Activated CD4-positive, alpha-beta T cell treated with anti-CD3 and anti-CD28 coated beads for 24 hours (primary cell): ENCODE measurements at places on chromosomes 7 and 10.

DNA sequence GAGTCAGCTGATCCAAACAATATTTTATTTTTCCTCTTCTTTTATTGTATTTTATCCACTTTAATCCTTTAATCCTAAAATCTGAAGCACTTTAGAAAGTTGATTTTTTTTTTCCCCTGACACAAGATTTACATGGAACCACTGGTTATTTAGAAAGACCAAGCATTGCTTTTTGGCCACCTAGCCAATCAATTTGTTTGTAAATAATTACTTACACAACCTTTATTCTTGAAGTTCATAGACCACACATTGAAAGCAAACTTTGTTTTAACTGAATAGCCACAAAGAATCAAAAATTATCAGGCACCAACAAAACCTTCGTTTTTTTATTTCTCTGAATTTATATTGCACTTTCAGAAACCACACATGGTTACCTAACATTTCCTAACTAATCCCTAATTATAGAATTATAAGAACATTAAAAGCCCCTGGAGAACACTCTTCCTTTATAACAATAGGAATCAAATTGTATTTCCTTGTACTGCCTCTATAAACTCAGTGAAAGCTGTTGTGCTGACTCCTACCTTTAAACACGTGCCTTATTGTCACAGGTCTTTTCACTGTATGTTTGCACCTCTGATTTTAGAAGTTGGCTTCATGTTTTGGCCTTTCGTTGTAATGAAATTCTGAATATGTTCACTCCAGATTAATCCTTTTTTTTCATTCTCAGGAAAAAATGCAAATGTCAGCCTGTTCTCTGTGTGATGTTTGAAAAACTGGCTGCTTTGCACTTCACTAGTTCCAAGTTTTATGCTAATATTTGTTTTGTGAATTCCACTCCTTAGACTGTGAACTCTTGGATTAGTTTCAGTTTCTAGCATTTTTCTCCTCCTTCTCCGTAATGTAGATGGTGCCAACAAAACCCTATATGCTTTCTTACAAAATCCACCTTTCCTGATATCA is 1511.9 kb downstream of the REEP3 start:
- no peak for DNase-seq

- DNase-seq: no peak
These were observed 84.3 kb upstream of the SKAP2 start for GRCh38 chr7:26948617-26949118.

DNA sequence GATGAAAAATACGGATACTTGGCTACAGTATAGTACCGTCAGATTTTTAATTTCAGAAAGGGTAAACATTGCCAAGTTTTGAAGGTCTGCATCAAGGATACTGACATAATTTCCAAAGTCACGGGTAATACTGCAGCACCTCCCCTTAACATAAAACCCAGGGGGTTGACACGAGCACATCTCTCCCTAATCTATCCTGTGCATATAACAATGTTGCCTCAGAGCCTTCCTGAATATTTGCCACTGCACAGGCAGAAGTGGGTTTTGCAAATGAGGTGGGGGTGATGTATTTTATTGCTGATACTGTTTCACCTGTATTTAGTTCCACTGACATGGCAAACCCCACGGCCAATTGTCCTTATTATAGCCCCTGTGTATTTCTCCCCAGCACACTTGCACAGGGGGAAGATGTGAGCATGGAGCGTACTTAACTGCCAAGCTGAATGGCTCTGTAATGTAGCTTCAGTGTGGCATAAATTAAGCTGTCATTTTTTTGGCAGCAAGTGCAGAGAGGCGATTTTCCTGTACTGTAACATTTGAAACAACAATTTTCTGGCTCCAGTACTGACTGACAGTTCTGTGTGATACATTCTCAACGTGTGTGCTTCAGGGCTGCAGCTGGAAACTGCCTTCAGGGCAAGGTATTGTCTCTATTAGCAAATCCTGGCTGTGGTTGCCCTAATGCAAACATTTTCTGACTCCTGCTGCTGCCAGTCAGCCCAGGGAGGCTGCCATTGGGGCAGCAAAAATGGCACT is 299.6 kb upstream of the SP4 start:
- DNase-seq: no peak

DNA sequence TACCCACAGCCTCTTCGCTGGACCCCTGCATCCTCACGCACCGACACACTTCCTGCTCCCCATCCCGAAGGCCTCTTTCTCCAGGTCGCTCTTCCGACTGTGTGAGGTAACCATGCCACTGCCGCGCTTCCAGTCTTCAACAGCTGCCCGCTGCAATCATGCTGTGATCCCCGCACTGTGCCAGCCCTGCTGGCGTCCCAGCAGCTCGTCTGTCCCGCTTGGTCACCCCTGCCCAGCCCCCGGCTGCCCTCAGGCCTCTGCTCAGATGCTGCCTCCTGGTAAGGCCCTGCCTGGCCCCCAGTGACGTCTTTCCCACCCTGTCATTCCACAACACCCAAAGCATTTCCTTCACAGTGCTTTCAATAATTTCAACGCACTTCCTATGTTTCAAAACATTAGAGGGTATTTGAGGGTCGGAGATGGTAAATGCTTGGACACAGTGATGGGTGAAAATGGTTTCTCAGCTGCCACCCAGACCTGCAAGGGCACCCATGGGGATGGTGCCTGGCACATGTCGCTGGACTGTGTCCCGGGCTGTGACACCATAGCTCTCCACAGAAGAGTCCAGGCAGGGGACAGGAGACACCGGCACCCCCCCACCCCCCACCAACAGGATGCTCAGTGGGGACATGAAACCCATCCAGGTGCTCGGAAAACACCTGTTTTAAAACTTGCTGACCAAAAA is 125.2 kb downstream of the MAD1L1 start:
- no peak for DNase-seq

DNA sequence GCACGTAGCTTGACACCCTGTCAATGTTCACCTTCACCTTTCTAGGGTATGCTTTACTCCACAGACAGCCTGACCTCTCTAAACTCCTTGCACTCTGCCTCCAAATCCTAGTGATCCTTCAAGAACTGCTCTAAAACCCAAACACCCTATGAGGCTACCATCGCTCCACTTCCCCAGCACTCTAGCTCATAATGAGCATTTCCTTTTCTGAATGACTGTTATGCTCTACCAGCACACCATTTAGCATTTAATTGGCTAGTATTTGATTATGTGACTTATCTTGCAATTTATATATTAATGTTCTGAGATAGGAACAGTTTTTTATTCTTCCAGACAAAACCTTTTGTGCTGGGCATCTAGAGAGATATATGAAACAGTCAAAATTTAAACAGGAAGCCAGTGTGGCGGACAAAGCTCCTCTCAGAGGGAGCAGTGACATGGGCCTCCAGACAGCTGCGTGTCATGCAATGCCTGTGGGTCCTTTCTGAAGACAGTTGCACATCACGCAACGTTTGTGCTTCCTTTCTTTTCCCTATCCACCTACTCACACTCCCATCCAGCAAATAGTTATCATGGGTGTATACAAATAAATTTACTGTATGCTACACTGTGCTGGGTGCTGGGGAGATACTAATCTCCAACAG is 86.3 kb downstream of the ALOX5 start:
- DNase-seq: no peak

GRCh38 chr7:2872296-2872874 is 28.3 kb upstream of the GNA12 start:
- DNase-seq: no peak

DNA sequence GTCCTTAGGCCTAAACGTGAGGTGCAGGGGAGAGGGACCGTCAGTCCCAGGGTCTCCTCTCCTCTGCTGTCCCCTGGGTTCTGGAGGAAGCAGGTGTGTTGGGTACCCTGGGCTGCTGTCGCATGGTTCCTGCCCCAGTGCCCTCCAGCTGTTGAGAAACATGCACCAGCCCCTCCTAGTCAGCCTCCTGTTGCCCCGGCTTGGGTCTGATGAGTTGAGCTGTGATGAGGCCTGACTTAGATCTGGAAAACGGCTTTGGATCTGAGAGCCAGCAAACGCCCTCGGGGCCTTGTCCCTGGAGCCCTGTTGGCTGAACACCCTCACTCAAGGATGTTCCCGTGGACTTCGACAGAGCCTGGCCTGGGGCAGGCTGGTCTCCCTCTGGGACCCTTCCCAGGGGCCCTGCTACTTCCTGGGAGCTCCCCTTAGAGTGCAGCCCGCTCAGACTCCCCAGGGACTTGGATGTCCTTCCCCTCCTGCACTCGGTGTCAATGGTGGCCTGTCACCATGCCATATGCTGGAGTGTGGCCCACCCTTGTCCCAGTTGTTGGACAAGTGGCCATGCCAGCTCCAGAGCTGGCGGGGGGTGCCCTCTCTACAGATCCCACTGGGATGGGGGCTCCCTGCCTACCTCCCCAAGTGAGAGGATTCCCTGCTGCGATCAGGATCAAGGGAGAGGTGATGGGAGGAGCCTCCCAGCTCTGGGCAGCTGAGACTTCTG is 12.3 kb downstream of the ZNF316 start:
- DNase-seq: no peak

GRCh38 chr7:83178066-83178465 is 15.4 kb upstream of the PCLO start:
- no peak for DNase-seq

GRCh38 chr7:108307194-108307593 is 149.0 kb downstream of the NRCAM start:
- DNase-seq: no peak

GRCh38 chr10:72105710-72106109 is 17.4 kb upstream of the SPOCK2 start:
- DNase-seq: no peak

DNA sequence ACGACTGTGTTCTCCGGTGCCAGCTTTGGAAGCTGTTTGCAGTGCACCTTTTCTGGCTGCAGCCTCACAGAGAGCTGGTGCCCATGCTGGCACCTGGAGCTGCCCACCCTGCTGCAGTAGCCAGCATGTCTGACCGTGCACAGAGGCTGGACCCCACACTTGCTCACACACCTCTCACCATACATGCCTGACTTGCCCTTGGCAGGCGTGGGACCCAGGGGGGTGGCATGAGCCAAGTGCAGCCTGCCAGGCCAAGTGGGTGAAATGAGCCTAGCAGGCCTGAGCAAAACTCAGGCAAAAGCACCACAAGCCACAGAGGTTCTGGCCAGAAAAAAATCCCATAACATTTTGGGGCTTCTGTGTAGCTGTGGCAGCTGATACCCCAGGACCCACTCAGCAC is 258.8 kb downstream of the XPNPEP1 start:
- DNase-seq: no peak

DNA sequence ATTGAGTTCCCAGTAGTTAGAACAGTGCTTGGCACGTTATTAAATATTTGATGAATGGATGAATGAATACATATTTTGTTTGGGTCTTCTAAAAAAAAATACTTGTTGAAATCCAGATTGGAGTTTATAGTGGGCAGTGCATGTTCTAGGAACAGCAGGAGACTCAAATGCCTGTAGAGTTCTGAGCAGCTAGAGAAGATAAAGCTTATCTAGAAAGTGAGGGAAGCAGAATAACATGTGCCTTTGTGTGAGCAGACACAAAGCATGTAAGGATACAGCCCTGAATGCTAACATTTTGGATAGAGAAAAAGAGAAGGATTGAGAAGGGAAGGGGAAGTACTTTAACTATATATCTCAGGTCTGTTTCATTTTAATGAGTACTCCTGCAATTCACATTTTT is 71.9 kb downstream of the SRI start:
- no peak for DNase-seq

- no peak for DNase-seq
These were observed 588.6 kb upstream of the SEMA3D start for GRCh38 chr7:85775431-85775830.

DNA sequence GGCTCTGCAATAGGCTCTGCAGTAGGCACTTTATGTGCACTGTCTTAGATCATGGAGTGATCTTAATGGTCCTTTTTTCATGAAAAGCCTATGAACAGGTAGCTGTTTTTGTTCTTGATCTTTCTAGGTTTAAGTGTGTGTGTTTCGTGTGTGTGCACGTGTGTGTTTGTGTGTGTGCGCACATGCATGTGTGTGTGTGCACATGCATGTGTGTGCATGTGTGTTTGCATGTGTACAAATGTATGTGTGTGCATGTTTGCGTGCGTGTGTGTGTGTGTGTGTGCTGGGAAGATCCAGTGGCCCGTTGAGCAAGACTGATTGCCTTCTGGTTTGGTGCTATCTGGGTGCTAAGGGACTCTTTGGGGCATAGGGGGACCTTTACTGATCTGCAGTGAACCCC is 334.8 kb downstream of the GLRX3 start:
- no peak for DNase-seq

DNA sequence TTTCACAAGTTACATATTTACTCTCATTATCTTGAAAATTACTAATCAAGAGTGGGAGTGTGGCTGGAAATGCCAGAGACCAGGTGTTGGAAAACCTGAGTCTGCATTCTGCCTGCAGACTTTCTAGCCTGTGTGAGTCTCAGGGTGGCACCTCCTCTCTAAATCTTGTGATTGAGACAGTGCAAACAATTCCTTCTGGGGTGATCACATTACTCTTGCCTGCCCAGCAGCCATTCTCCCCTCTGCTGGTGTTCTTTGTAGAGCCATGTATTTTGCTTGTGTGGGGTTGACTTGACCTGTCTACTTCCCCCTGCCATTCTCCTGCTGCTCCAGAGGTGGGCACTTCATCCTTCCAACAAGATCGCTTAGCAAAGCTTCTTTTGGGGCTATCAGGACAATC is 101.1 kb downstream of the RAPGEF5 start:
- DNase-seq: no peak

GRCh38 chr7:17328641-17329040 is 30.2 kb downstream of the AHR start:
- DNase-seq: no peak

DNA sequence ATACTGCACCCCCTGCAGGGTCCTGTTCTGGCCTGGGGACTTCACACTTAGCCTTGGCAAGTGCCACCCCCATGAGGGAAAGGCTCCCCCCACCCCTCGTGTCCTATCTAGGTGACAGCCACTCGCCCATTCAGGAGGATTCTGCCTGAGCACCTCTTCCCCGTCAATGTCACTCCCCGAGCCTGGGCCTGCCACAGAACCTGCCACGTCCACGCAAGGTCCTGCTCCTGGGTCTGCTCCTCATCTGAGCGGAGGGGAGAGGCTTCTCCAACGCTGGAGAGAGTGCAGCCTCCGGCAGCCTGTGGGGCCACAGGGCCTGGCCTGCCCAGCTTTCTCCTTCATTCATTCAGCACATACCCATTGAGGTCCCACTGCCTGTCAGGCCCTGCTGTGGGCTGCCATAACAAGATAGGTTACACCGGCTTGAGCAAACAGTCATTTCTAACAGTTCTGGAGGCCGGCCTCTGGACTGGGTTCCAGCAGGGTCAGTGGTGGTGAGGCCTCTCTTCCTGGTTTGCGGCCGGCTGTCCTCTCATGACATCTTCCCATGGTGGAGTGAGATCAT is 92.0 kb upstream of the RET start:
- no peak for DNase-seq

- DNase-seq: no peak
These were observed 13.5 kb downstream of the REEP3 start for GRCh38 chr10:63534723-63535122.
